WTC11 (cell line): ENCODE measurements at places on chromosomes 11 and 22. TPM values are rescaled to one million over a fixed set of nuclear protein-coding genes. Genes with fewer than 3 reads are reported as not detected.

Gene RRAS2
- 161 to 164 TPM (median 164 TPM) in 3 replicates for total RNA-seq

Gene SLC22A12
- total RNA-seq, result not detected in 3 replicates

Gene CDKN1C
- 25.0 to 35.0 TPM (median 32.4 TPM) in 3 replicates for total RNA-seq

Gene COA4
- total RNA-seq, result 105 to 114 TPM (median 107 TPM) in 3 replicates

Gene CCDC81
- 0.82 to 1.0 TPM (median 0.98 TPM) in 3 replicates for total RNA-seq

Gene C11orf42
- not detected in 3 replicates for total RNA-seq

Gene PTPN5
- total RNA-seq, result 4.5 to 7.4 TPM (median 6.7 TPM) in 3 replicates

Gene THY1
- total RNA-seq, result 325 to 376 TPM (median 365 TPM) in 3 replicates

Gene NPTXR
- total RNA-seq, result 10.4 to 11.2 TPM (median 10.6 TPM) in 3 replicates

Gene SERPING1
- total RNA-seq, result 49.1 to 51.8 TPM (median 50.2 TPM) in 3 replicates

Gene APOA4
- total RNA-seq, result not detected in 3 replicates

Gene PDE2A
- total RNA-seq, result 3.7 to 5.0 TPM (median 4.9 TPM) in 3 replicates

Gene P2RX3
- 0.26 to 1.1 TPM (median 0.66 TPM) in 3 replicates for total RNA-seq

Gene VSIG2
- 0.46 to 0.79 TPM (median 0.71 TPM) in 3 replicates for total RNA-seq
